ENCODE measurements at places on chromosomes 13 and 19. TPM values are rescaled to one million over a fixed set of nuclear protein-coding genes. Genes with fewer than 3 reads are reported as not detected.

Gene ZNF880
- total RNA-seq = 1.0 TPM

Gene ZSCAN4
- not detected for total RNA-seq

Gene NLRP4
- 4.7 TPM for total RNA-seq

Gene GAPDHS
- not detected for total RNA-seq

Gene ZNF430
- total RNA-seq = 7.2 TPM

Gene C2CD4C
- total RNA-seq = 0.78 TPM

Gene FOSB
- total RNA-seq = 1.2 TPM

Gene IGSF23
- not detected for total RNA-seq

Gene PET100
- total RNA-seq = 65.7 TPM

Gene FREM2
- total RNA-seq = 0.46 TPM

Gene SPRY2
- total RNA-seq = 4.6 TPM

Gene ZNF625
- total RNA-seq = 3.0 TPM

Gene ZNF763
- total RNA-seq = not detected

Gene EHD2
- 19.9 TPM for total RNA-seq

Gene TMEM145
- total RNA-seq = not detected

Gene TINCR
- 2.3 TPM for total RNA-seq

Gene BRSK1
- total RNA-seq = 13.1 TPM

Gene COQ8B
- 11.9 TPM for total RNA-seq

All from H4 (cell line).